ENCODE measurements at places on chromosomes 6 and 20. TPM values are rescaled to one million over a fixed set of nuclear protein-coding genes. Genes with fewer than 3 reads are reported as not detected.

Gene DYNLT2
- polyA plus RNA-seq: 1.3 TPM

Gene HTR1E
- 0.03 TPM for polyA plus RNA-seq

Gene RIPOR2
- polyA plus RNA-seq: 7.5 TPM

Gene C6orf132
- polyA plus RNA-seq: 11.2 TPM

Gene SERPINB1
- 65.1 TPM for polyA plus RNA-seq

Gene OPRL1
- polyA plus RNA-seq: 1.1 TPM

Gene KCNG1
- 0.30 TPM for polyA plus RNA-seq

Gene TREML1
- polyA plus RNA-seq: not detected

Gene WFDC5
- not detected for polyA plus RNA-seq

Gene C4A
- polyA plus RNA-seq: 180 TPM

Gene EDN1
- polyA plus RNA-seq: 5.8 TPM

Gene PRICKLE4
- polyA plus RNA-seq: 3.1 TPM

Gene SLC44A4
- polyA plus RNA-seq: 6.2 TPM

Gene ZNF391
- 1.8 TPM for polyA plus RNA-seq

Gene BEND3
- polyA plus RNA-seq: 0.98 TPM

Gene GABRR2
- 0.56 TPM for polyA plus RNA-seq

Gene FABP7
- 0.08 TPM for polyA plus RNA-seq

Gene SLC22A16
- polyA plus RNA-seq: 0.08 TPM

Gene KIAA1755
- 1.2 TPM for polyA plus RNA-seq

Gene COL11A2
- 0.88 TPM for polyA plus RNA-seq
